GM12891 (cell line): ENCODE measurements at places on chromosomes 12 and 14.

DNA sequence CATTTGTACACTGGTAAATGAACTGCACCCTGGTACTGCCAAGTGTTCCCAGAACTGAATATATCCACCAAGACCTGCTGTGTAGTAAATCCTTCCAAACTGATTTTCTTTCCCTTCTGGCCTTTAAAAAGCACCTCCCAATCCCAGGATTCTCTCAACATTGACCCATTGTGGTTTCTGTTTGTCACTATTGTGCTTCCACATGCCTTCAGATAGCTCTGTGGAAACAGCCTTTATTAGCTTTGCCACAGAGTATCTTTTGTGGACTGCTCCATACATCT lies 949 bp upstream of the KIF21A start:
- DNase-seq = no peak

DNA sequence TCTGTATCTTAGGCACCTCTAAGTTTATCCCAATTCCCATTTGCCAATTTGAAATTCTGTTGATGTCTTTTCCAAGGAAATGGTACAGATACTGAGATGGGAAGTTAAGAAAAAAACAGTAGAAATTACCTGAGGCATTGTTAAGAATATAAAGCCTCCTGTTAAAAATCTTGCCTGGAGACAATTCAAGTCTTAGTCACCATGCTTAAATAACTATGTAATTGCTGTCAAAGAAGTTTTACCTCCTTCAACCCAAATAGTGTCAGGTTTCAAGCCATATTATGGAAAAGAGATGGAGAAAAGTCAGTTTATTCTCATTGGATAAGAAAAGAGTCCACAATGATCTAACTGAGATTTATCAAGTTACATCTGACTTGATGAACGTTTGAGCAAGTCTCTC lies 974.7 kb downstream of the GALC start:
- DNase-seq = no peak

DNA sequence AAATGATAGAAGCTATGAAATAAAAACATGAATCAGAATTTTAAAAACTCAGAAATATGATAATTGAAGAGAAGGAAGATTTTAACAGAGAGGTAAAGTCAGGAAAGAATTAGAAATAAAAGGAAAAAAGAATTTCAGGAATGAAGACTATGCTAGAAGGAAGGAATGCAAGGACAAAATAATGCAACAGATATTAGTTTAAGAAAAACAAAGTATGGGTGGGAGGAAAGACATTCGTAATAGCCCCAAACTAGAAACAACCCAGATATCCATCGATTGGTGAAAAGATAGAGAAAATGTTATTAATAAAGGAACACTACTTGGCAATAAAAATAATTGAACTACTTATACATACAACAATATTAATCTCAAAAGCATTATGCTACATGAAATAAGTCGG lies 129.6 kb downstream of the AKAP6 start:
- no peak for DNase-seq

DNA sequence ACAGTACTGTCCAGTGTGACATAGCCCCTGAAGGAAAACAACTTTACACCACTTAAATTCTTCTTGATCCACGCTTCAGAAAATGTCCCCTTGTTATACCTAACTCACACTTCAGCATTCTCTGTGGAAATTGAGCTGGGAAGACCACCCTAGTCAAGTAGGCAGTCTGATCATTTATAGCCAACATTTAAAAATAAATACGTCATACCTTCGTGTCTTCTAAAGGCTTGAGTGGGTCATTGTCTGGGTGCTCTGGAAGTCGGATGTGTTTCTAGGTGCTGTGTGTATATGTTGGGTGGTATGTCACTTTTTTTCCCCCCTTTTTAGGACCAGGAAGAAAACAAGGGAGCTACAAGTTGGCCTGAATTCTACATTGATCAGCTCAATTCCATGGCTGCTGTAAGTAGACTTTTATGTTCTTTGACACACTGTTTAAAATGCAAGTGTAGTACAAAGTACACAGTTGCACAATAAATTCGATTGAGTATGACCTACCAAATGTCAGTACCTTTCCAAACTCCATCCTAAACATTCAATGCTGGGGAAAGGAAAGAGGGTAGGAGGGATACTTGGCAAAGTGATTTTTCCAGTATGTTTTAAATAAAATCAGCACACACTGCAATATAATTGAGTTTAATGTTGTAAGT lies 126.6 kb downstream of the DAAM1 start:
- no peak for DNase-seq

- DNase-seq = no peak
Observed at GRCh38 chr12:49284672-49285071, 10.3 kb upstream of the PRPH start.

- DNase-seq = no peak
Observed at GRCh38 chr12:25949343-25949742, 9.1 kb upstream of the RASSF8 start.

DNA sequence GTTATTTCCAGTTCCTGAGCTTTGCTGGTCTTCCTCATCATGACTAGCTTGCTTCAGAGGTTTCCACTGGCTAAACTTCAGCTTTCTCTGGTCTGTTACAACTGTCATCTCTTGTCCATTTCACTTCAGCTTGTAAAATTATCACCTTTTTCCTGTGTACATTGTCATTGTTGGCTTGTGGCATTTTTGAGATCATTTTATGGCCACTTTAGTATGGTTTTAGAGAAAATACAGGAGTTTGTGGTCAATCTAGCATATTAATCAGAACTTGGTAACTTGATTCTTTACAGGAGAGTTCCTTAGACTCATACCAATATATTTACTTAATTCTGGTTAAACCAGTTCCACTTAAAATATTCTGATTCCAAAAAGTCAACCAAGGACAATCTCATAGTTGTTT lies 235.9 kb upstream of the KITLG start:
- DNase-seq = no peak

DNA sequence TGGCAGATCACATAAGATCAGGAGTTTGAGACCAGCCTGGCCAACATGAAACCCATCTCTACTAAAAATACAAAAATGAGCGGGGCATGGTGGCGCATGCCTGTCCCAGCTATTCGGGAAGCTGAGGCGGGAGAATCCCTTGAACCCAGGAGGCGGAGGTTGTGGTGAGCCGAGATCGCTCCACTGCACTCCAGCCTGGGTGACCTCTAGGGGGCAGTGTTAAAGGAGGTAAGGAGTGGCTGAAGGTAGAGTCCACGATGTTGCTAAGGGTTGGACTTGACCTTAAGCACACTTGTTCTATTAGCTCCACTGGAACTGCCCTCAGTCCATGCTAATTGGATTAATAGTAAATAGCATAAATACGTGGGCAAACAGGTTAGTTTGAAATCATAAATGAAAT lies 62.4 kb upstream of the PSMC1 start:
- no peak for DNase-seq

DNA sequence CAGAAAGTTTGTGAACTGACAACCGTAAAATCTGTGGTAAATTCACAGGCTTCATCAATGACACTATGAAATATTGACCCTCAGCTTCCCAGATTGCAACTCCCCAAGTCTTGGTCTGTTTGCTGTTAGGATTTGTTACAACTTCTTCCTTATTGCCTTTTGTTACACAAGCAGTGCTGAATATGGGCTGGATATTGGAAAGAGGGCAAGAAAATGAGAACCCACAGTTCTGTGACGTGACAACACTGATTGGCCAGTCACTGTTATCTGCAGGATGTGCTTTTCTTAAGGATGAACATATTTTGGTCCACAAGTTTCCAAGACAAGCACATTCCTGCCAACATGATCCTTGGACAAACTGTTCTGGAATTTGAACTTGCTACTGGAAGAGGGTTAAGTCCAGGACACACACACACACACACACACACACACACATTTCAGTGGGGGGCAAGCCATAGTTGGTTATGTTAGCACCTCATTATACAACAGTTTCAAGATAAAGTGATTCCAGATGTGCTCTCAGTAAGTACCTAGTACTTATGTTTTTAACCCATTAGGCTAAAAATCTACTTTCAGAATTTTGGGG lies 16.6 kb upstream of the SLC38A2 start:
- DNase-seq = no peak

DNA sequence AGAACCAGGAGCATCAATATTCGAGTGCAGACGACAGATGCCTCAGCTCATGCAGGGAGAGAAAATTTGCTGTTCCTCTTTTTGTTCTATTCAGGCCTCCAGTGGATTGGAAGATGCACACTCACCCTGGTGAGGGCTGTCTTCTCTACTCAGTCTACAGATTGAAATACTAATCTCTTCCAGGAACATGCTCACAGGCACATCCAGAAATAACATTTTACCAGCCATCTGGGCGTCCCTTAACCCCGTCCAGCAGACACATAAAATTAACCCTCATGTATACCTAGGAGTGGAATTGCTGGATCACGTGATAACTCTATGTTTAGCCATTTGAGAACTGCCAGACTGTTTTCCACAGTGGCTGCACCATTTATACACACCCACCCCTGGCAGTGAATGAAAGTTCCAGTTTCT lies 4.5 kb upstream of the OAS2 start:
- DNase-seq = no peak

- DNase-seq = no peak
Observed at GRCh38 chr12:694734-695503, 31.7 kb upstream of the NINJ2 start.

DNA sequence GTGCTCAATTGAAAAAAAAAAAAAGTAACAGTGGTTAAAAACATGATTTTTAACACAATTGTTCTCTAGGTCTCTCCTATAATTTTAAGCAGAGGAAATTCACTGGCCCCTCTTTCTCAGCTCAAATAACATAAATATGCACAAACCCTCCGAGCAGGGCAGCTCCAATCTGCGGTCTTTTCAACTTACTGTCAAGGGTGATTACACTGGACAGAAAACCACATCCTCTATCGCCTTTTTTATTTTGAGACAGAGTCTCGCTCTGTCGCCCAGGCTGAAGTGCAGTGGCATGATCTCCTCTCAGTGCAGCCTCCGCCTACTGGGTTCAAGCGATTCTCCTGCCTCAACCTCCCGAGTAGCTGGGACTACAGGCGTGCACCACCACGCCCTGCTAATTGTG lies 16.5 kb upstream of the GABARAPL1 start:
- peak; percentile 32 for DNase-seq

- no peak for DNase-seq
Observed at GRCh38 chr14:103770500-103770899, 54.9 kb downstream of the ZFYVE21 start.

GRCh38 chr14:104783484-104784217 lies 11.9 kb downstream of the AKT1 start:
- DNase-seq = no peak

DNA sequence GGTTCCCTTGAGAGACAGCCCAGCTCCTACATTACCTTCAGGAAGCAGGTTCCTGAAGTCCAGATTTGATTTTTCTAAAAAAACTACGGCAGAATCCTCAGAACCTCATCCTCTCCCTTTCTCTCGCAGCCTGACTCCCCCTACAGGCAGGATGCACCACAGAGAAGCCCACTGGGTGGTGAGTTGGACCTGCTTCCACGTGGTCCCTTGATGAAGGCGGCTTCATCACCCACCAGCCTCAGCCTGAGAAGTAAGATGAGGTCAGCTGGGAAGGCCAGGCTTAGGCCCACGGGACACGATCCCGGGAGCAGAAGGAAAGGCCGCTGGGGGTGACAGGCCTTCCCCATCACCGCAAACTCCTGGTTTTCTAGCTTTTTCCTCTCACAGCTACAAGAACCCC lies 83.0 kb downstream of the ACTN1 start:
- no peak for DNase-seq

DNA sequence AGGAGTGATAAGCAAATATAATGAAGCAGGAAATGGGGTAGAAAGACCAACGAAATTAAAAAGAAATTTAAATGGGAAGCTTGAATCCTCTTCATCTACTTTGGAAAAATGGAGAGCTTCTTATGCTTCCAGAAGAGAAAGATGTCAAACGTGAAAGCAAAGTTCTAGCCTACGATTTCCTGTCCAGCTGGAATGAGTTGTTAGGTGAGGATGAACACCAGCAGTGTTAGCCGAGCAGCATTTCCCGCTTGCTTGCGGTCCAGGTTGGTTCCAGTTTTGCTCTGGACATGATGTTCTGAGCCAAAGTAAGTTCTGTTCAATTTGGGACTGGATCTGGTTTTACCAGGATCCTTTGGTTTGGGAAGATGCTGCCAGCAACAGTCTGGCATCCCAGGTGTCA lies 78.9 kb downstream of the DACT1 start:
- no peak for DNase-seq

- DNase-seq = no peak
Observed at GRCh38 chr14:68249661-68250451, 430.3 kb downstream of the RAD51B start.

GRCh38 chr12:123877968-123878367 lies 94.7 kb downstream of the CCDC92 start:
- DNase-seq = no peak

- no peak for DNase-seq
Observed at GRCh38 chr14:103007555-103007954, 49.8 kb downstream of the CDC42BPB start.

DNA sequence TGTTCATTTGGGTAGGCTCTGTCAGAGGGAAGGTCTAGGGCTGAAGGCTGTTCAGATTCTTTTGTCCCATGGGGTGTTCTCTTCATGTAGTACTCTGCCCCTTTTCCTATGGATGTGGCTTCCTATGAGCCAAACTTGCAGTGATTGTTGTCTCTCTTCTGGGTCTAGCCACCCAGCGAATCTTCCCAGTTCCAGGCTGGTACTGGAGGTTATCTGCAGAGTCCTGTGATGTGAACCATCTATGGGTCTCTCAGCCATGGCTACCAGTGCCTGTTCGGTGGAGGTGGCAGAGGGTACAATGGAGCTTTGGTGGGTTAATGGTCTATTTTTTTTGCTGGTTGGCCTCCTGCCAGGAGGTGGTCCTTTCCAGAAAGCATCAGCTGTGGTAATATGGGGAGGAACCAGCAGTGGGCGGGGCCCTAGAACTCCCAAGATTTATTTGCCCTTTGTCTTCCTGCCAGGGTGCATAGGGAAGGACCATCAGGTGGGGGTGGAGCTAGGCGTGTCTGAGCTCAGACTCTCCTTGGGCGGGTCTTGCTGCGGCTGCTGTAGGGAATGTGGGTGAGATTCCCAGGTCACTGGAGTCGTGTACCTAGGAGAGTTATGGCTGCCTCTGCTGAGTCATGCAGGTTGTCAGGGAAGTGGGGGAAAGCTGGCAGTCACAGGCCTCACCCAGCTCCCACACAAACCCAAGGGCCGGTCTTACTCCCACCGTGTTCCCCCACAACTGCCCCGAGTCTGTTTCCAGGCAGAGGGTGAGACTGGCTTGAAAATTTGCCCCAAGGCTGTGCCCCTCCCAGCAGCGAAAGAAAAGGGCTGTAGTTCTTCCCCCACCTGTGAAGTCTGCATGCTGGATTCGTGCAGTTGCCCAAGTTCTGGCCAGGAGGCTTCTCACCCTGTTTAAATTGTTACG lies 17.5 kb downstream of the MTRFR start:
- no peak for DNase-seq

DNA sequence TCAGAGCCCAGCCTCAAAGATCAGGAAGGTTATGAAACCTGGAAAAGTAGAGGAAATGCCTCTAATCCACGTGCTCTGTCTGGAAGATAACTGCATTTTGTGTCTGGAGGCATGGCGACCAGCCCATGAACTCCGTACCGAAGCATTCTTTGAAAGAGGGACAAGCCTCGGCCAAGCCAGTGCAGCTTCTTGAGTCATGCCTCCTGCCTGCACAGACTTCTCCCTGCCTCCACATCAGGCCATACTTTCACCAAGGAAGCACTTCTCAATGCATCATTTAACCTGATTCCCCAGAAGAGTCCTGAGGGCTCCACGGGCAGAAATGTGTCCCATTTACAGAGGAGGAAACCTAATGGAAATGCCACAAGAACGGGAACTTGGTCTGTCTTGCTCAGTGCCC lies 3.4 kb downstream of the ACTN1 start:
- DNase-seq = no peak
